ENCODE measurements at places on chromosomes 3 and 15. TPM values are rescaled to one million over a fixed set of nuclear protein-coding genes. Genes with fewer than 3 reads are reported as not detected.

DNA sequence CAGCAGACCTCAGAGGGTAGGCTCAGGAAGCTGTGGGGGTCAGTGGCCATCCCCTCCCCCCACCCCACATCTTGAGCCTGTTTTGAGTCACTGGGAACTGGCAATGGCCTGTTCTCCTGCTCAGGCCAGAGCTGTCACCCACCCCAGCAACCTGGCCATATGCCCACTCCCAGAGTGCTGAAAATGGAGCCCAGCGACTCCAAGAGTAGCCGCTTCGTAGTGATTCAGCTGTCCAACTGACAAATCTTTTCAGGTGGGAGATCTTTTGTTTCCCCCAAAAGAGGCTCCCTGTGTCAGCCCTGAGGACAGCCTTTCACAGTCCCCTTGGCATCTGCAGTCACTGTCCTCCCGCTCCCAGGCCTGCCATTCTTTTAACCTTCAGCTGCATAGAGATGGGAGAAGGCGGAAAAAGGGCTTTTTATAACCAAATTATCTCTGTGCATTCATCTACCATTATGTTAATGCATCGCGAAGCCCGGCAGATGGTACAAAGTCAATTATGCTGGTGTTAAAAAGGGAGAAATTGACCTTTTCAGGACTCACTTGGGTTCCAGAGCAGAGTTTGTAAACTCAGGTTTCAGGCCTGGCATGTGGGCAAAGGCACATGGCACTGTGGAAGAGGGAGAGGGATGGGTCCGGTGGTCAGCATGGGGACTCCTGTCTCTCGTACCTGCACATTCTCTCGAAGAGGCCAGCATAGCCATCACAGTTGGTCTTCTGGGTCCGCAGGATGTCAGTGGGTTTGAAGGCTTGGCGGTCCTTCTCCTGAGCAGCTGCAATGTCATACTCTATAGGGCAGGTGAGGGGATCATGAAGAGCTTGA, 32.1 kb downstream of the KY start:
- DNase-seq, result no peak

Gene C3orf70
- total RNA-seq, result 2.0 TPM

- DNase-seq, result no peak
Measured at GRCh38 chr3:195159814-195160165, 111.2 kb downstream of the XXYLT1 start.

- DNase-seq, result no peak
Measured at GRCh38 chr3:189512039-189512438, 119.2 kb upstream of the TP63 start.

GRCh38 chr15:36370051-36370730, 209.2 kb upstream of the CDIN1 start:
- no peak for DNase-seq

GRCh38 chr3:53726643-53727042, 119.6 kb downstream of the CHDH start:
- no peak for DNase-seq

DNA sequence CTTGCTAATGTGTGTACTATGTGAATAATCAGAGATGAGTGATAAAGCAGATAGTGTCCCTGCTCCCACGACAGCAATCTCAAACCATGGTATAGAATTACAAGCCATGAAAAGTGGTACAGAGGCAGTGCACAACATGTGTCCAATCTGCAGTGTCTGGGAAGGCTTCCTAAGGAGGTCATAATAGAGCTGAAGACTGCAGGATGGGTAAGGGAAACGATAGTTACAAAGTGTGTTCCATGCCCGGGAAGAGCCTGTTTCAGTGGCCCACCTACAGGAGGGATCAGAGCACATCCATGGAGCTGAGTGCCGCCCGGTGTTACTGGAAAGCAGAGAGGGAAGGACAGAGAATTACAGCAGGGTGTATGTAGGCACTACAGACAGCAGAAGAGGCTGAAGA, 48.9 kb downstream of the PAK2 start:
- DNase-seq, result no peak

- DNase-seq, result no peak
Measured at GRCh38 chr3:110327870-110328269, 743.7 kb upstream of the NECTIN3 start.

- no peak for DNase-seq
Measured at GRCh38 chr15:63372018-63372705, 9.5 kb downstream of the CA12 start.

- DNase-seq, result no peak
Measured at GRCh38 chr3:154615471-154615870, 185.5 kb upstream of the GPR149 start.

DNA sequence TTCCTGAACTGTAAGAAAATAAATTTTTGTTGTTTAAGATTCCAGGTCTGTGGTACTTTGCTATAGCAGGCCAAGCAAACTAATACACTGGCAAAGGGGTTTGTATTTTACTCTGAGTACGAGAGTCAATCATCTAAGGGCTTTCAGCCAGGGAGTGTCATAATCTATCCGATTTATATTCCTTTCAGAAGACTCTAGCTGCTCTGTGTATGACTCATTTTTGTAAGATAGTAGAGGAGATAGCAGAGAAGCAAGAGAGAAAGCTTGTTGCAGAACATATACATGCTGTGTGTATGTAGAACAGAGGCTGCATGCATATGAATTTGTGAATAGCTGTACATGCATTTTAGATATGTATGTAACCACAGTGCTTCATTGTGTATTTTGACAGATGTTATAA, 577.9 kb upstream of the EPHA6 start:
- no peak for DNase-seq

- no peak for DNase-seq
Measured at GRCh38 chr3:180036092-180036670, 556 bp downstream of the PEX5L start.

Gene DHFR2
- 2.8 TPM for total RNA-seq

DNA sequence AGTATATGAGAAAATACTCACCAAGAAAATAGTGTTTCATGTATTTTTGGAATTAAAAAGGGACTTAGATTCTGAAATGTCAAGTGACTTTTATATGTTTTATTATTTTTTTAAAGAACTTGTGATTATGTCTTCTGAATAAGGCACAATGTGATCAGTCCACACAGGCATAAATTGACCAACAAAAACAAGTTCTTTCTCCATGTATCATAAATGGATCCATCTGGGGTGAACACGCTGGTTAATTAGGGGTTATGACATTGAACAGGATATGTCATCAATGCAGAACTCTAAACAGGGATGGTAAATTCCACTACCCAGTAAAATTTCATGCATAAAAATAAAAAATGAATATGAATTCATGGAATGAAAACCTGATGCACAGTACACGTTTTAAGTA, 31.3 kb upstream of the PIK3CA start:
- DNase-seq, result no peak

- DNase-seq, result no peak
Measured at GRCh38 chr3:44924457-44925084, 50.2 kb downstream of the TGM4 start.

DNA sequence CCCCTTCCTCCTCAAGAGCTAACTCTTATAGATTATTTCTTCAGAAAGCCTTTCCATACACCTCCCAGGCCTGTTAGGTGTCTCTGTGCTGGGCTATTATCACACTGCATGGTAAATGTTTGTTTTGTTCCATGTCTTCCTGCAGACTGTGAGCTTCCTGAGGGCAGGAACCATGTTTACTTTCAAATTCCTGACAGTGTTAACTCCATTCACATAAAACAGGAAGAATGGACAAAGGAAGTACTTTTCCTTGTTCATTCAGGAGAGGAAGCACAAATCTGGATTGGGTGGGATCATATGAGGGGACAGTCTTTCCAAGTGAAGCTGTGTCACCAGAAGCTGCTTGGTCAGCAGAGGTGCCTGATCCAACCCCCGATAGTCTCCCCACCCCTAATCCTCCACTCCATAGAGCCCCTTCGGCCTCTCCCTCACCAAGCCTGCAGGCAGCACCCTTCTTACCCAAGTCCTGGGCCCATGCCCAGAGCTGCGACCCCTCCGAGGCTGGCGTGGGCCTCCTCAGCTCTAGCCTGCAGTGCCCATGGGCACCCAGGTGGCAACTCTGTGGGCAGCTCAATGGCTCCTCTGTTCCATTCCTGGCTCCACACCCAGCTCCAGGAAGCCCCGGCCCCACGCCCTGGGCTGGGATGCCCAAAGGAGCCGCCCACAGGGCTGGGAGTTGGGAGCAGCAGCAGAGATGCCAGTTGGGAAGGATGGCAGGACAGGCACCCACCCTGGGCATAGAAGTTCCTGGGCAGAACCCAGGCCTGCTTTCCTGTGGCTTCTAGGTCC, 6.9 kb downstream of the SHF start:
- no peak for DNase-seq

Gene TLR9
- 0.39 TPM for total RNA-seq

DNA sequence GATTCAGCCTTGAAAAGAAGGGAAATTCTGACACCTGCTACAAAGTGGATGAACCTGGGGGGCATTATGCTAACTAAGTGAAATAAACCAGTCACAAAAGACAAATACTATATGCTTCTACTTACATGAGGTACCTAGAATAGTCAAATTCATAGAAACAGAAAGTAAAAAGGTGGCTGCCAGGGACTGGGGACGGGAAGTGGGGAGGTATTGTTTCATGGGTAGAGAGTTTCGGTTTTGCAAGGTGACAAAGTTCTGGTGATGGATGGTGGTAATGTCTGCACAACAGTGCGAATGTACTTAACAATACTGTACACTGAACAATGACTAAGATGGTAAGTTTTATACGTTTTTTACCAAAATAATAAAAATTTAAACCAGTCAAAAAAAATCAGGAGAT, 4.8 kb downstream of the IDH2 start:
- no peak for DNase-seq

DNA sequence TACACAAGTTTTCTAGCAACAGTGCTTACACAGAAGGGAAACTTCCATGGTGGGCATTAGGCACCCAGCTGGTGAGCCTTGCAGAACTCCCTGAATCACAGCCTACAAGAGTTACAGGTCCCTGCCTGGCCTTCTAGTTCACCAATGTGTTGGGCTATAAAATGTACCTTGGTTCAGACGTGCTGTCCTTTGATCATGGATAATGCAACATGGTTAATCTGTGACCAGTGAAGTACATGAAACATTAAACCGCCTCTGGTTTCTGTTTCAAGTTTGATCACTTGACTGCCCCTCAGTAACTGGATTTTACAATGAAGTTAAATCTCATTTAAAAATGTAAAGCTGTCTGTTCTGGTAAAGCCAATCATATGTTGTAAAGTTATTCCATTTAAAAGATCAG, 51.8 kb downstream of the FMN1 start:
- DNase-seq, result no peak

Gene TRAT1
- total RNA-seq, result 0.19 TPM

- DNase-seq, result no peak
Measured at GRCh38 chr15:32099956-32100684, 69.8 kb downstream of the CHRNA7 start.

DNA sequence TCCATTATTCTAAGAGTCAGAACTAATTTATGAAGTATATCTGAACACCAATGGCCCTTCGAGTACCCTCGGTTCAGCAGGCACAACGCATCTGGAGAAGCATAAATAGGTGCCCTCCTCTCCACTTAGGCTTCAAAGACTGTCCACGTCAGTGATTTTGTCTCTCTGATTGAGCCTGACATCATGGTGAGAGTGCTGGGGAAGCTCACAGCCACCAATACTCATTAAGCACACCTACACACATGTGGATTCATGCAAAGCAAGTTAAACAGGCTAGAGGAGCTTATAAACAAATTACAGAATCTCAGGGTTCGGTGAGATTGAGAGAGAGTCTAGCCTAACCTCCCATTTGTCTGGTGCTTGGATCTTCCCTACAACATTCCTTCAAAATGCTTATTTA, 3.6 kb downstream of the CLDN1 start:
- DNase-seq, result no peak

Gene CPLX3
- 1.3 TPM for total RNA-seq

- DNase-seq, result no peak
Measured at GRCh38 chr3:169564883-169565282, 98.6 kb downstream of the MECOM start.

DNA sequence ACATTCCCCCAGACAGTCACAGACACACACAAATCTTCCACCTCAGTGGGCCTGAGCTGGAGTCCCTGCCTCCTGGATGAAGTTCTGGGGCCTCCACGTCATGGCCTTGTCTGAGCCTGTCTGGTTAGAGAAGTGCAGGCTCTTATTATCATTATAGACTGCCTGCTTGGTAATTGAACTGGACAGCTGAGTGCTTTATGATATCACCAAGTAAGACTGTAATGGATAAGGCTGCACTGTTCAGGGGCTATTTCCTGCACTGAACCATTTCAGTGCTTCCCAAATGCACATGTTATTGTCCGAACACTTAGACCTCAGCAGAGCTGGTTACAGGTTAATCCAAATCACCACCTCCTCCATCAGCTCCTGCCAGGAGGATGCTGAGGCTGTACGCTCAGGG, 8.7 kb upstream of the ST6GAL1 start:
- no peak for DNase-seq

- peak; percentile 31 for DNase-seq
Measured at GRCh38 chr3:54146506-54147239, 24.3 kb downstream of the CACNA2D3 start.

DNA sequence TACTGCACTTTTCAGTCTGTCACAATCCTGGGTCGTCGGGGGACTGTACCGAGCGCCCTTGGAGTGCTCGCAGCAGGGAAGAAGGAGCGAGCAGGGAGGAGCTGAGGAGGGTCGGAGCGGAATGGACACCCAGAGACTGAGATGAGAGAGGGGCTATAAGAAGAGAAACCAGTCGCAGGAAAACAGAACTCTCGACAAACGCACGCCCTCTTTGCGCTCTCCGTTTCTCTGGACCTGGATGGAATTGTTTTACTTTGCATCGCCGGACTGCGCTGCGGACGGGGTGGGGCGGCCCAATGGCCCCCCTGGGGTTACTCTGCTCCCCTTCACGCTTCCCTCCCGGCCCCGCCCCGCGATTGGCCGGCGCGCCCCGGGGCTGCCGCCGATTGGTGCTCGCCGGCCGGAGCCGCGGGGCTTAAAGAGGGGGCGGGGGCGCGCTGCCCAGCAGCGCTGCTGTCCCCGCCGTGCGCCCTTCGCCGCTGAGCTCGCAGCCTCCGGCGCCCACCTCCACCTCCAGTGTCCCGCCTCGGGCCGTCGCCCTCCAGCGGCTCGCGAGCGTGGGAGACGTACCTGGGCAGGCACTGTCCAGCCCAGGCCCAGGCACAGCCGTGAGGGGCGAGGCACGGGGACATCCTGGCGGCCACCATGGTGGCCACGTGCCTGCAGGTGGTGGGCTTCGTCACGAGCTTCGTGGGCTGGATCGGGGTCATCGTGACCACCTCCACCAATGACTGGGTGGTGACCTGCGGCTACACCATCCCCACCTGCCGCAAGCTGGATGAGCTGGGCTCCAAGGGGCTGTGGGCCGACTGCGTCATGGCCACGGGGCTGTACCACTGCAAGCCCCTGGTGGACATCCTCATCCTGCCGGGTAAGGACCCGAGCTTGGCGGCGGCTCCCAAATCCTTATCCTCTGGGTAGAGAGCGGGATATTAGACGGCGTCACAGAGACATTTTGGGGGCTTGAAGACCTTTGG, at the start of gene CLDN11:
TSS of gene CLDN11 (plus strand) at position 447 of the 977 bp plus-strand sequence. CDS start at position 646, 199 bp downstream.
- DNase-seq, result peak; percentile 10
